Stimulated activated CD4-positive, alpha-beta T cell treated with anti-CD3 and anti-CD28 coated beads, Interleukin-15, amount 100 ng/mL, for 48 hours (primary cell): ENCODE measurements at places on chromosomes 1 and 21.

GRCh38 chr21:29145852-29146453 lies 15.5 kb downstream of the MAP3K7CL start:
- no peak for DNase-seq

DNA sequence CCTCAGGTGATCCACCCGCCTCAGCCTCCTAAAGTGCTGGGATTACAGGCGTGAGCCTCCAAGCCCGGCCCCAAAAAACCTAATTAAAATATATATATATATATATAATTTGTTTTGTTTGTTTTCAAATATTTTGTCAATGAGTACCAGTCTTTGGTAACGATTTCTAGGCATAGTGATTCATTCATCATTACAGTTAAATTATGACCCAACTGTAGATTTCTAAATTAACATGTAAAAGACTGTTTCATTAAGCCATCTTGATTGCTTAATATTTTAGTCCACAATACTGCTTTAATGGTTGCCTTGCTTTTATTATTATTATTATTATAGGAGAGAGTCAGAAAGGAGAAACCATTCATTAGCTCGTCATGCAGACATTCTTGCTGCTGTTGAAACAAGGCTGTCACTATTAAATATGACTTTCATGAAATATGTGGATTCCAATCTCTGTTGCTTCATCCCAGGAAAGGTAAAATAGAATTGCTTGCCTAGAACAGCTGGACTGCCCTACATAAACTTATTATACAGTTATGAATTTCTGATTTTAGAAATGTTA lies 19.9 kb downstream of the FBXO28 start:
- DNase-seq = no peak

- DNase-seq = no peak
Observed at GRCh38 chr1:177340601-177341067, 169.9 kb downstream of the BRINP2 start.

GRCh38 chr1:244302876-244303609 lies 148.7 kb downstream of the ADSS2 start:
- DNase-seq = no peak

DNA sequence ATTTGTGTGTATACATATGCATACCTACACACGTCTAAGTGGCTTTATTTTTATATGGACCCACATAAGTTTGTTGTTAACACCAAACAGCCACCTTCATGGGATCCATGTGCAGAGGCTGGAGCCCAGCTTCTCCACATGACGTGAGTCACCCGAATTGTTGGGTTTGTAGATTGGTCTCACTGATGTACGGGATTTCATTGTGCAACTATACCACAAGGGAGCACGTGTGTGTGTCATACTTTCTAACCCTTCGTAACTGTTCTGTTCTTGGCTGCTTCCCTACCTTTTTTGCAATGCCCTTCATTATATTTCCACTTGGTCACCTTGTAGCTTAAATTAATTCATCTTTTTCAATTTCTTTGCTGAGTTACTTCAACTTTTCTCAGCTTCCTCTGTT lies 21.0 kb downstream of the SPRTN start:
- DNase-seq = no peak

DNA sequence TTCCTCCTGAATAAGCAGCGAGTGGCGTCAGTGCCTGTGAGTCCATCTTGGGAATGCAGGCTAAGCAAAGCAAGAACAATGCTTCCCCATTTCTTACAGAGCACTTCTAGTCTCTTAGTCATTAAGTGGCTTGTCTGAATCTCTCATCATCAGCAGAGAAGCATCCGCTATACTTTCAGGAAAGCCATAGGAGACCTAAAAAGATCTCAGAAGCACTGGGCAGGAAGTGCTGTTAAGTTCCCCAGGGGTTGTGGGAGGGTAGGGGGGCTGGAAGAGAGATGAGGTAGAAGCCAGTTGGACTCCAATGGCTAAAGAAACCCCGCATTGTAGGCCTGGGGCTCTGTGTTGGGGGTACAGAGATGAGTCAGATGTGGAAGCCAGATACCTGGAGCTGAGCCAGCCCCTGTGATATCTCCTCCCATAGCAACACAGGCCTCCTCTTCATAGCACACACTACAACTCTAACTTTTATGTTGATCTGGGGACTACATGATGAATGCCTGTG lies 44.9 kb downstream of the SYT6 start:
- no peak for DNase-seq

DNA sequence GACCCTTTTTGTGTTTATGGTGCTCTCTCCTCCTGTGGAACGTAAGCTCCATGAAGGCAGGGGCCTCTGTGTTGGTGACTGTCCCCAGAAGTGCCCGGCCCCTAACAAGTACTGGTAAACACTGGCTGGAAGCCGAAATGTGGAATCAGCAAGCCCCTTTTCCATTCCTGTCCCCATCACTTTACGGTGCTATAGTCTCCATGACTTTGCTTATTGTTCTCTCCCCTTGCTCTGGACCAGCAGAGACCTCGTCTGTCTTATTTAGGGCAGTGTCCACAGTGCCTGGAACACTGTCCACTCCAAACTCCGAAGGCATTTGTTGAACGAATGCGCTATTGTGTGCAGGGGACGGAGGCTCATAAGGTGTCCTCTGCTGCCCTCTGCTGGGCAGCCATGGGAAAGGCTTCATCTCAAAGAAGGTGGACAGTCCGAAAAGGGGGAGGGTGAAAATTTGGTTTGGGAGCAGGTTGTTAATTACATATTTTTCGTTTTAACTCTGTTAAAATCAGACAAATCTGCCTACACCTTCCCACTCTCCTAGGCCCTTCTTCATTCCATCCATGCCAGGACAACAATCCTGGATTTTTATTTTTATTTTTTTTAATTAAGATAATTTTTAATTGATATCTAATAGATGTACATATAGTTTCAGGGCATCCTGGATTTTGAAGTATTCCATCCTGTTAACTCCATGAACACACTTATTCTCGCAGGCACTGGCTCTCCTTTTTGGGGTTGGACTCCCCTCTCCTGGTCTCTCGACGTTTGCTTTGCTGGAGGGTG lies 115.6 kb downstream of the PGBD5 start:
- DNase-seq = no peak

- no peak for DNase-seq
Observed at GRCh38 chr1:8302081-8302956, 15.6 kb upstream of the SLC45A1 start.

DNA sequence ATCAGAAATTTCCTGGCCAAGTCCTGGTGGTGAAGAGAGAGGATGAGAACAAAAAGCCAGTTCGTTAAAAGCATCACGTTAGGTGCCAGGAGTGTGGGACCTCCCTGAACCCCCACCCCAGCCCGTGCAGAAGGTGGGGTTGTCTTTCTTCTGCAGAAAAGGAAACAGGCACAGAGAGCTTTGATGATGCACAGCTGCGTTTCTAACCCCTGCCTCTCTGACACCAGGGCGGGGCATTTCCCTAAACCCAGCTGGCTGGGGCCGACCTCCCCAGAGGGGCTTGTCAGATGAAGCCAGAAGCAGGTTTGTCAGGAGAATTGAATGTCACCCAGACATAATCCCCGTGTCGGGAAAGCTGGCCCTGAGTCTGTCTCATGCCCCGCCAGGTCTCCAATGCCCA lies 189.3 kb upstream of the EDN2 start:
- DNase-seq = no peak

DNA sequence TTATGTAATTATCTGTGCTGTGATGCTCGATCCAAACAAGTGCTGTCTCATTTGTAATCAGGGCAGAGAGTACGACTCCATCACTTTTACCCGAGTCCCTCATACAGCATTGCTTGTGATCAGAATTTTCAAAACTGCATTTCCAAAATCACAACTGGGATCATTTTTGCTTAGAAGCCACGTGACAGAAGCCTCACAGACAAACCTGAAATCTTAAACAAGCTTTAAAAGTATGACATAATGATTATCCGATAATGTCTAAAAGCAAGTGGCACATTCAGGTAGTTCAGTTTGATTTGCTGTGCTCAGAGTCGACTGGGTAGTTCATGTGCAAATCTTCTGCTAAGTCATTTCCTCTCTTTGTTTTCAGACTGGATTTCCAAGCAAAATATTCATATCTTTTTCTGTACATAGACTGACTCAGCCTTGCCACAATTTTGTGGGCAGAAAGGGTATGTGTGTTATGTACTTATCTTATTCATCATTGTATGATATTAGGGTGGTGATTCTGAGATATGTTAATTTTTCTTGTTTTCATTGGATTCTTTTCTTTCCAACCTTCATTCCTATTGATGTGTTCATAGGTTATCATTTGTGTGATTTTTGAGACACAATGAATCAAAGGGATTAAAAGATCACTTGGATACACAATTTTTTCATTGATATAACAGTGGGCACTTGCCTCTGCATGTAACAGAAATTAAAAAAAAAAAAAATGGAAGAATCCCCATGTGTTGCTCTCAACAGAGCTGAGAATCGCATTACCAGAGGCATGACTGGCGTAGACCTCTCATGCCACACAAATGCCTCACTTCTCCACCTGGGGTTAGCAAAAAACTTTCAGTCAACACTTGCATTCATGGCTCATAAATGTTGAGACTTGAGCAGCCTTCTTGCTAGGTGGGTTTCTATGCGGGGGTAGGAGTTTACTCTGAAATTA lies 355.7 kb downstream of the LTN1 start:
- DNase-seq = no peak

DNA sequence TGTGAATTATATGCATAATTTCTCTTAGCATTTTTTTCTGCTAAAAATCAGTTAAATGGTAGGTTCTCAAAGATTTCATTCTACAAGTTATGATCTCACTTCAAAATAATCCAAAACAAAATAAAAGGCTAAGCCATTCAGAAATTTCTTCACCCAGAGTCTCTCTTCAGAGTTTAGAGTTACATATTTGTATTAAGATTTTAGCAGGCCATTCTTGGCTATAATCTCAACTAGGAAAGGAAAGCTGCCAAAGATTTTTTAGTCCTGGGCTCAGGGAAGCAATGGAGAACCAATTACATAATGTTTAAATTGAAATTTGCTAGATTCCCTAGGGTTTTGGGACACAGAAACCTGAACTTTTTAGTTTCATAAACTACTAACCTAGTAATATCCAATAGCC lies 245.0 kb downstream of the USH2A start:
- no peak for DNase-seq

GRCh38 chr1:5390504-5390903 lies 601.7 kb downstream of the NPHP4 start:
- DNase-seq = no peak

DNA sequence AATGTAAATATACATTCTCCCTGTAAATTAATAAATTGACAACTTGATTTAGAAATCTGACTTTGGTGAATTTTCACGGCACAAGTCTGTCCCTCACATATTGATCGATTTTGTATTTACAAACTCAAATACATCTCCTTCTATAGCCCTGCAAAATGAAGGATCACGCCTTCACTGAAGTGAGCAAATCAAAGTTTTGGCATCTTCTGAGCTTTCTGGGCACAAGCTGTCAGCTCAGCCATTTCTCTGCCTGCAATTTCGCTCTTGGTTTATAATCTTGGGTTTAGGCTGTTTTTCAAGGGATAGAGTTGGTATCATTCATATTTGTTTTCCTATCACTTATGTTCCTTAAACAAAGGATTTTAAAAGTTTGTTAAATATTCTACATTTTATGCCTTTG lies 25.8 kb downstream of the ANP32E start:
- DNase-seq = no peak

- DNase-seq = no peak
Observed at GRCh38 chr1:201214886-201215285, 24.3 kb downstream of the IGFN1 start.

DNA sequence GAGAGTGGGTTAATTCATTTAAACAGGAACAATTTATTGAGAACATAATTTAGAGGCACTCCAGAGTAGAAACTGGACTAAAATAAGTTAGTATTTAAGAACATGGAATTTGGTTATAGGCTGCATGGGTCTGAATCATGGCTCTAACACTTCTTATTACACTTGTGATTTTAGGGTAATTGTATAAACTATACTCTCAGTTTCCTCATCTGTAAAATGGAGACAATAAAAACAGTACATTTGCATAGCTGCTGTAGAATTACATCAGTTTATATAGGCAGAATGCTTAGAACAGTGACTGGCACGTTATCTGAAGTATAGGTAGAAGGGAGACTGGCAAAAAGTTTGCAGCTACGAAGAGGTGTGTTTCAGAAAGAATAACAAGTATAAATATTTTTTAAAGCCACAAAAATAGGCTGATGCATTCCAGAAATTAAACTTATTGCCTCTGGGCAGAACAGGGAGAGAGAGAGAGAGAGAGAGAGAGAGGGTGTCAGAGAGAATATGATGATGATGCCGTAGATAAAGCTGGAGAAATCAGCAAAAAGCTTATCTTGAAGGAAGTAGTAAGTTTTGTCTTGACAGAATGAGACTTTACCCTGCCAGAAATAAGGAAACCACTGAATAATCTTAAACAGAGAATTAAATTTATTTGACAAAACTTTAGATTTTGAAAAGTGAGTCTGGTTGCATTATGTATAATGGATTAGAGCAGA lies 8.1 kb upstream of the OR6K3 start:
- no peak for DNase-seq

- DNase-seq = no peak
Observed at GRCh38 chr1:183004141-183004540, 19.1 kb upstream of the LAMC1 start.

DNA sequence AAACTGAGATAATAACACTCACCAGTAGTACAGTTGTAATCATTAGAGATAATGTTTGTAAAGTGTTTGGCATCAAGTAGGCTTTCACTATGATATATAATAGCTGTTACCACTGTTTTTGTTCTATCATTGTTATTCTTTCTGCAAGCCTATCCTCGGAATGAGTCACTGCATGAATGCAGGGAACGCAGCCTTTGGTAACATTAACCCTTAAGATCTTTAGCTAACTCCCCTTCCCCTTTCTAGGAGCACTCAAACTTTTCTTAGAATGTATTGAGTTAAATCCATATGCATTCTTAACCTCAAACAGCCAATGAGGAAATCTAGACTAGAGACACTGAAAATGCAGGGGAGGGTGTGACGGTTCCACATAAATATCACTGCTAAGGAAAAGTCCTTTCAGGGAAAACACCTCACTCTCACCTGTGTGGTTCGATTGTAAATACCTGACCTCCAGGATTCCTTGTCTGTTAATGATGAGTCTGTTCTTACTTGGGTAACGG lies 467.3 kb downstream of the SETD4 start:
- no peak for DNase-seq

- no peak for DNase-seq
Observed at GRCh38 chr1:32926562-32926961, 25.4 kb upstream of the TMEM54 start.

DNA sequence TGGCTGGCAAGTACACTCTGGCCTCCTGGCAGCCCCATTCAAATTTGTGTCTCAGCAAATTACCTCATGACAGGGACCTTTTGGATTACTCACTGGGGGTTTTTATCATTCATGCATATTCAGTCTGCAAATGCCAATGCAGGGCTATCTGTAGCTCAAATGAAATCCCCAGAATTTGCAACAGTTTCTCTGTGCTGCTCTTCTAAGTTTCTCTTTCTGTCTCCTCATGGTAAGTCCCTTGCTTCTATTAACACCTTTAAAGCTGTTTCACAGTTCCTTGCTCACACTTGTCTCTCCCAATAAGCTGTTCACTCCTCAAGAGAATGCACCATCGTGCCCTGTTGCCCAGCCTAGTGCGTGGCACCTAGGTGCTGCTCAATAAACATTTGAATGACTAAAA lies 3.3 kb upstream of the FAM78B start:
- no peak for DNase-seq
